CD4-positive, alpha-beta T cell treated with Interleukin-21 for 1 hour (primary cell): ENCODE measurements at places on chromosomes 3 and 15.

- DNase-seq = no peak
These were observed 97.1 kb upstream of the TMC3 start for GRCh38 chr15:81471151-81471550.

DNA sequence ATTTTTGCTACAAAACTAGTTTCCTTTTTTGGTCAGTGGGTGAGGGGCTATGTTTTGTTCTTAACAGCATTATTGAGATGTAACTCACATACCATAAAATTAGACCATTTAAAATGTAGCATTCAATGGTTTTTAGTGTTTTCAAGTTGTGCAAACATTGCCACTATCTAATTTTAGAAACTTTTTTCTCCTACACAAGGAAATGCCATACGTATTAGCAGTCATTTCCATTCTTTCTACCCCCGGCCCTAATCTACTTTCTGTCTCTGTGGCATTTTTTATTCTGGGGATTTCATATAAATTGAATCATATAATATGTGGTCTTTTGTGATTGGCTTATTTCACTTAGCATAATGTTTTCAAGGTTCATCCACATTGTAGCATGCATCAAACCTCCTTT lies 55.0 kb upstream of the TIPARP start:
- no peak for DNase-seq

- DNase-seq = peak; percentile 46
These were observed 48.5 kb downstream of the EFHB start for GRCh38 chr3:19885468-19885867.

DNA sequence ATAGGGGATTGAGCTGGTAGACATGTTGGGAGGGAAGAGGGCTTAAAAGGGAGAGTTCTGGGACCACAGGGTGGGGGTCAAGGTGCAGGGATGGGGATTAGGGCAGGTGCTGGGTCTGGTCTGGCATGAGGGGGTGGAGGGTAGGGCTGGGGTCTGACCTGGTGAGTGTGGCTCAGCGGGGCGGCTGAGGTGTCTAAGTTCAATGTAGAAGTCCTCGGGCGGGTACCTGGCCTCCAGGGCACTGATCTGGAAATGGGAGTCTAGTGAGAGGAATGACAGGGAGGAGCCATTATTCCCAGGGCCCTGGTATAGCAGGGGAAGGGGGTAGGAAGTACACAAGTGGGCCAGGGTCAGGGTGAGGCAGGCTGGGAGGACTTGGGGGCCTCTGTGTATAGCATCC lies 39.6 kb downstream of the RAB11A start:
- no peak for DNase-seq

DNA sequence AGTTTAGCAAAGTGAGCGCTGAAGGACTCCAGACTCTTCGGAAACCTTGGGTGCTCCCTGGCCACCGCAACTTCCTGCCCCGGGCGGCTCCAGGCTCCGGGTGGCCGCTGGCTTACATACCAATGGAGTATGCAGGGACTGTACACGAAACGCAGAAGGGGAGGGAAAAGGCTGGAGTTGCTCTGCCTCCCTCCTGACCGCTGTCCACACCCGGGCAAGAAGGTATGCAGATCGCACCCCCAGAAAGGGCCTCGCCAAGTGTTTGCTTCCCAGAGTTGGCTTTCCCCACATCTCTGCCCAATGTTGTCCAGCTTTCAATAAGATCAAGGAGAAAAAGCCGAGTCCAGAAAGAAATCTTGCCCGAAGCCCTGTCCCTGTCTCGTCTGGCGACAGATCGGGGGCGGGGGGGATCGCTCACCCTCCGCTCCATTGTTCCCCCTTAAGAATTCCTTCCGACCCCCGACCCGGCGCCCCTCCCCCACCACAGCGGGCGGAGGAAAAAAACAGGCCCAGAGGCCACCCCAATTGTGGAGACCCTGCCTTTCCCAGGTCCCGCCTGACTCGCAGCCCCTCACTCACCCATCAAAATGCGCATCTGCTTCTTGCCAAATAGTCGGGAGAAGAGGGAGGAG lies 533 bp downstream of the ARF4 start:
- peak; percentile 73 for DNase-seq

- no peak for DNase-seq
These were observed 509.2 kb upstream of the MCTP2 start for GRCh38 chr15:93722165-93722564.

DNA sequence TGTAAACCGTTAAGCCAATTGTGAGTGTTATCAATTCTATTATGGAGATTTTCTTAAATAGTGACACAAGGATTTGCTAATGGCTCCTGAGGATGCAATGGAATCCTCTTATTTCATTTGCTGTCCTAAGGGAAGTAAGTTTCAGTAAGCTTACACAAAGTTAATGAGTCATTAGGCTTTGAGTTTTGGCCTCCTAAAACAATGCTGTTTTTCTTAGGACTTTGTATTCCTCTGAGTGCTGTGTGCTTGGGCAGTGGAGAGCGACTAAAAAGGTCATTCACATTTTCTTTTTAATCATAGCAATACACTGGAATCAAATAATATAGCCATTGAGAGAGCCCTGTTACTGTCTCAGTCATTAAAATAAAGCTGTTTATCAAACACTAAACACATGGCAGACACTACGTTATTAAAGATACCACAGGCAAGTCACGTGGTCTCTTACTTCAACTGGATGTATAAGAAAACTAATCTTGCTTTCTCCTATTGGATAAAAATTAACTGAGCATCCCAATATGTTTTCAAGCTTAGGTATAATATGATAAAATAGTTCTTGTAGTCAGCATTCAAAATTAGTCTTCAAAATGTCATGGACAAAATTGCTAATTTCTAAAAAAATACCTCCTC lies 290.8 kb downstream of the NLGN1 start:
- DNase-seq = no peak

- no peak for DNase-seq
These were observed 60.9 kb upstream of the TJP1 start for GRCh38 chr15:29883126-29883525.

DNA sequence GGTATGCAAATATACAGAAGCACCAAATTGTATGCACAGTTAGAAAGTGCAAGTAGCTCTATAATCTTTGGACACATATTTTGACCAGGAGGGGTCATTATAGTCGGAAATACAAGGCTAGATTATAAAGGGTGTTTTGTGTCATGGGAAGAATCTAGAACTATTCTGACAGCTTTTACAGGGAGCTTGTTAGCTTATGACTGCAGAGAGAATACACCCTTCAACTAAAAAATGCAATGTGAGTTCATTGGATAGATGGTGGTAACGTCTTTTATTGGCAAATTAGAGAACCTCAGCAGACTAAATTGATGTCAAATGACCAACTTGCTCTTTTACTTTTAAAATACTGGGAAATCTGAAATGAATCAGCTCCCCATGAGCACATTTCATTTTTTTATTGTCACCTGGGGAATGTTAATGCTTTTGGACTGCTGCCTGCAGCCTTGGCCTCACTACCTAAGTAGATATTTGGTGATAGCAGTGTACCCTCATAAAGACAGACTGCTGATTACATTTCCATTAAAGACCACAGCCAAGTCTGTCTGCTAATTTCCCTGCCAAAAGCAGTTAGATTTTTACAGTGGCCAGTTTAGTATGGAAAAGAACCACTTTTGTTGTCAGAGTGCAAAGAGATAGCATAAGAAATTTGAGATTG lies 515.9 kb upstream of the DPPA4 start:
- no peak for DNase-seq

DNA sequence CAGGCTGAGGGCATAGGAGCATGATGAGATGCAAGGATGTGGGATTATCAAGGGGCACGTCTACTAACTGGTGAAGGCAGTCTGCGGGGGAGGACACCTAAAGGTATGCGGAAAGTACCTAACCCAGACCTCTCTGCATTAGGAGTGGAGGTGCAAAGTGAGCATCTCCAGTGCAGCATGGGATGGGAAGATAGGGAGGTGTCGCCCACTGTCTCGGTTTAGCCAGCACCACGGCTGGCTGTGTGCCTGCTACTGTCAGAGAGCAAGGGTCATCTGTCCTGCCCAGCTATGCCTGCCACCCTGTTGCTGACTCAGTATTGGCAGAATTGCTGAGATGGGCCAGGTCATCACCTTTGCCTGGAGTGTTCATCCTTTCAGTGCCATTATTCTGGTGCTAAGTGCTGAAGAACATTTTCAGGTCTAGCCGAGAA lies 40.1 kb downstream of the OXNAD1 start:
- peak; percentile 64 for DNase-seq

DNA sequence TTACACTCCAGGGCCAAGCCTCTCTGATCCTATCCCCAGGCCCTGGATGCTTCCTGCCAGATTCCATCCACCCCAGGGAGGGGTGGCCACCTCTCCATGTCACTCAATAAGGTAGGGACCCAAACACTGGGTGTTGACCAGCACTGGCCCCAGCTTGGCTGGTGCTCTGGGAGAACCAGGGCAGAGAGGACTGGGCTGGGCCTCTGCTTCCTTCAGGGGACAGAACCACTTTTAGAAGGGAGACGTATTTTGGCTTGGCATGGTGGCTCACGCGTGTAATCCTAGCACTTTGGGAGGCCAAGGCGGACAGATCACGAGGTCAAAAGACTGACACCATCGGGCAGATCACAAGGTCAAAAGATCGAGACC lies 4.7 kb upstream of the CPLX3 start:
- DNase-seq = no peak

DNA sequence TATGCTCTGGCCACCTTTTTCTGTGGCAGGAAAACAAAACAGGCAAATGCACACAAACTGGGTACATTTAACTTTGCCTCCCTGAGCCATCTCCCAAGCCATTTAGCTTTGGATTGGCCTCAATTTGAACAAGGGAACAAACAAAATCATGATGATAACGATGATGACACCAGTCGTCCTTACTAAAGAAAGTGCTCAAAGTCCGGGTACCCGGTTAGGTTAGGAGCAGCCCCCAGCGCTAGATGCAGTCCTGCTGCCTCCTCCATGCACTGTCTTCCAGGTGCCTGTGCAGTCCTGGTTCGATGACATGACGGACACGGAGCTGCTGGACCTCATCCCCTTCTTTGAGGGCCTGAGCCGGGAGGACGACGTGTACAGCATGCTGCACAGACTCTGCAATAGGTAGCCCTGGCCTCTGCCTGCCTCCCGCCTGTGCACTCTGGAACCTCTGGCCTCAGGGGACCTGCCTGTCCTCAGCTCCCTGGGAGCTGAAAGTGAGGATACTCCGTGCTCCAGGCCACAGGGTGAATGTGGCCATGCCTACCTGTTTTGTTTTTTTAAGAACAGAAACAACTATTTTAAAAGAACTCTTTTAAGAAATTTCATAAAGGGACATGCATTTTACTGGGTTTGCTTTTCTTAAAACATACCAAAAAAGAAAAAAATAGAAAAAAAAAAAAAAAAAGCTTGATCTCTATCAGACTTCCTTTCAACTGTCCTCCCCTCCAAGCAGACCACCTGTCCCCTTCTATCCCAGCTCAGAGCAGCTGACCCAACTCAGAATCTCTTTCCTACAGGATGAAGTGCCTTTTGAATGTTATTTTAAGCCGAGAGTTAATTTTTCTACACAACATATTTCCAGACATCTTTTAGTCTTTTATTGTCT lies 9.9 kb upstream of the VILL start:
- DNase-seq = no peak

DNA sequence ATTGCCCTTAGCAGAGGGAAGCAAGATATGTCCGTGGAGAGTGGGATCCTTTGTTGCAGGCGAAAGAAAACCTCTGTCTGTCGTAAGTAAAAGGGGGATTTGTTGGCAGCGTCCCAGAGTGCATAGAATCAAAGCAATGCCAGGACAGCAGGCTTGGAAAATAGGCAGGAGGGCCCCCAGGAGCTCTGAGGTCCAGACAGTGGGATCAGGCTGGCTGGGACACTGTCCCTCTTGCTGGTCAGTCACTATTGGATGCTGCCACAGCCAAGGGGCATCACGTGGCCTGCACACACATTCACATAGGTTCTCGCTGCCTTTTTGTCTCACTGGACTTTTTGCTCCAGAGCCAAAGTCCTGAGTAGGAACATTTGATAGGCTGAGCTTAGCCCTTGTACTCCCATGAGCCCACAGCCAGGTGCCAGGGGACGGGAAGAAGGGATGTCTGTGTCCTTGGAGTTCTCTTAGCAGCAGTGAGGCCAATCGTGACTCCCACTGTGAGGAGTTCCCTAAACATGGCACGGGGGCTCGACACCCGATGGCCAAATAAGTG lies 10.7 kb downstream of the MUC20 start:
- no peak for DNase-seq

- DNase-seq = peak; percentile 27
These were observed 519 bp downstream of the ABHD6 start for GRCh38 chr3:58237941-58238681.

GRCh38 chr15:81924729-81925128 lies 121.1 kb downstream of the MEX3B start:
- DNase-seq = no peak

GRCh38 chr3:43856351-43856750 lies 165.6 kb downstream of the ABHD5 start:
- no peak for DNase-seq

GRCh38 chr15:86231864-86232721 lies 152.4 kb downstream of the AGBL1 start:
- DNase-seq = peak; percentile 37

- DNase-seq = no peak
These were observed 75.1 kb upstream of the PHLDB2 start for GRCh38 chr3:111784001-111784400.

GRCh38 chr15:85048430-85048829 lies 66.8 kb downstream of the PDE8A start:
- no peak for DNase-seq

- no peak for DNase-seq
These were observed 18.2 kb upstream of the SACM1L start for GRCh38 chr3:45670991-45671390.

DNA sequence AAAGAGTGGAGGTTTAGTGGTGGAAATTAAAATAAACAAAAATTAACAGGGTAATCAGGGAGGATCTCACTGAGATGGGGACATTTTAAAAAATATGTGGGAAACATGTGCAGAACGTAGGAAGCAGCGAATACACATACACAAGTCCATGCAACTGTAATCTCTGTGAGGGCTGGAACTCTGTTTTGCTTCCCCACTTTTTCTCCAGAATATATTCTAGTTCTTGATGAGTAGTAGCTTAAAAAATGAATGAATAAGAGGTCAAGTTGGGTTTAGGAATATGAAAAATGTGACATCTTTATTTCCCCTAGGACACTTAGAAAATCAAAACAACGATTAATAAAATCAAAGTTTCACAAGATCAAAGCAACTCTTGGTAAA lies 312.2 kb upstream of the ZNF717 start:
- DNase-seq = no peak

DNA sequence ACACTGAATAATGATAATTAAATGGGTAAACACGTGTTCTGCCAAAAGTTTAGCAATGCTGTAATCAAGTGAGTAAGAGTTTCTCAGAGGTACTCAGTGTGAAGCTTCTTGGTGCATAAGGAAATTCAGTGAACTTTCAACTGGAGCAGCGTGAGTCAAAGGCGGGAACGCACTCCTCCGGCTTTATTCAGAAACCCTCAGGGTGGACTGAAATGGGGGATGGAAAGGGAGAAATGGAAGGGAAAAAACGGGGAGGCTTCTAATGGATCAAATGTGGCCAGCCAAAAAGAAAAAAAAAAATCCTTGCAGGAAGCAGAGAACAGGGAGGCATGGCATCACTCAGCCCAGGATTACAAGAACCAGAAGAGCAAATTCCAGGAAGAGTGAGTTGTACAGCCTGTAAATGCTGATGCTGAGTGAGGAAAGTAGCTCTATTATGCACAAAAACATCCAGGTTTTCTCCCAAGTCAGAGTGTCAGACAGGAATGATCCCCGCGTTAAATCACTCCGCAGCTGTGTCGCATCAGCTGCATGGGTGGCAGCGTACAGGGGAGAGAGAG lies 85.3 kb downstream of the ASB7 start:
- no peak for DNase-seq
